ENCODE measurements at places on chromosomes 4 and X.

GRCh38 chr4:109691411-109691920 lies 11.8 kb downstream of the CASP6 start:
- no peak for DNase-seq

GRCh38 chr4:87934157-87934704 lies 41.3 kb upstream of the SPP1 start:
- DNase-seq = no peak

GRCh38 chr4:19562456-19562855 lies 689.2 kb upstream of the SLIT2 start:
- DNase-seq = no peak

- DNase-seq = no peak
Measured at GRCh38 chr4:84381759-84382158, 117.3 kb downstream of the NKX6-1 start.

GRCh38 chr4:22515888-22516541 lies at the start of gene ADGRA3:
TSS of gene ADGRA3 (minus strand) at chr4:22516066. CDS start at chr4:22515784, 282 bp downstream.
- no peak for DNase-seq

- no peak for DNase-seq
Measured at GRCh38 chr4:161869511-161869910, 294.3 kb downstream of the FSTL5 start.

DNA sequence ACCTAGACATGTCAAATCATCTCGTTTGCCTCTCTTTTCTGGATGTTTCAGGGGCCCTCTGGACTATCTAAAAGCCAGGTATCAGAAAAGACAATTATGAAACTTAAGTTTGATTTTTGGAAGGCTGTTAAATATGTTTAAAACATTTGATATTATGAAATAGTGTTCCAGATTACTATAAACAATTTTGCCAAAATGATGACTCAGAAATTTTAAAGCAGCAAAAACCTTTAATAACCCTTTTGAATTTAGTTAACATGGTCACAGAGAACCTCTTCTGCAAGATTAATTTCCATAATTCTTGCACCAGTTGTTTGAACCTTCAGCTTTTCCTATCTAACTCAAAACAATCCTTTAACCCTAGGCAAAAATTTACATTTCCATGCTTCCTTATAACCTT lies 18.8 kb upstream of the FAM47E start:
- DNase-seq = no peak

- DNase-seq = no peak
Measured at GRCh38 chrX:49992853-49993252, 70.5 kb downstream of the CLCN5 start.

GRCh38 chr4:77817304-77818072 lies 1.7 kb downstream of the CNOT6L start:
- no peak for DNase-seq

- DNase-seq = no peak
Measured at GRCh38 chr4:165756836-165757235, 116.2 kb upstream of the TLL1 start.

DNA sequence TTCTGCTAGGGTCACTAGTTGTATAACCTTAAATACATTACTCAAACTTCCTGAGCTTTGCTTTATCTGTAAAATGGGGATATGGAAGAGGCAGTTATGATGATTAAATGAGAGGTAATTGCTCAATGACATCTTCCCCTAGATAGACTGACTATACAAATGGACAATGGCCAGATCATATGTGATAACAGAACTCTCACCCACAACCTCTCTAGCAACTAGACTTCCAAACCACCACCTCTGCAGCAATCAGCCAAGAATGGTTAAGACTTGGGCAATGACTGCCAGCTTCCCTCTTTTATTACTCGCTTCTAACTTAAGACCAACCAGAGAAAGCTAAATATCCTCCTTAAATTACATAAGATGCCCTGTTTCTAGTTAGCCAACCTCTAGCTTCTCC lies 2.9 kb upstream of the SEPSECS start:
- peak; percentile 68 for DNase-seq

DNA sequence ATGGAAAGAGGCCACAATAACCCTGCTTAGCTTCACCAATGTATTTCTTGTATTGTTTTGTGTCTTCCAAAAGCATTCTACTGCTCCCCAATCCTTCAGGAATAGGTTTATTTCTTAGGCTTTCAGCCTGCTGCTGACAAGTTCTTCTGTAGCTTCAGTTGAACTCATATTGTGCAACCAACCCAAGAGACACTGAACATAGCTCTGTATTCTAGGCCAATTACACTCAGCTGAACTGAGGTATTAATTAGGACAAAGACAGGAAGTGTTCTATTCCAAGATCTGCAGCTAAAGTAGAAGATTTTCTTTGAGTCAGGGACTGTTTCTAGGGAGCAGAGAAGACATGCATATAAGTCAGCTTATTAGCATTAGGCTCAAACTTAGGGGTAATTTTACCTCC lies 151.8 kb downstream of the LHFPL1 start:
- no peak for DNase-seq

- peak; percentile 46 for DNase-seq
Measured at GRCh38 chrX:153924149-153924861, 1.8 kb downstream of the ARHGAP4 start.

DNA sequence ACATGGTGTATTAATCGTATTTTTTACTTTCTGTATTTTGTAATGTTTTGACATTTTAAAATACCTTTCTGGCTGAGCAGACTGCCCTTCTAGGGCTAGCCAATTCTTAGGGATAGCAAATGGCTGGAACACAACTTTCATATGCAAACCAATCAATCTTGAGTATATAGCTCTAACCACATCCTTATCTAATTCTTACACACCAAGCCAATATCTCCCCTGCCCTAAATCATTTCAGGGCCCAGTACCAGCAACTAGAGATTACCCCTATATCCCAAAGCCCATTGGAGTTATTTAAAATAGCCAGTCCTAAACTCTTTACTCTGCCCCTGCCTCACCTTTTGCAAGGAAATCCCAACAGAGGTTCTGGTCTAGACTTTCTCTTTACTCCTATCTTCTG lies 58.3 kb downstream of the INTS12 start:
- DNase-seq = no peak

DNA sequence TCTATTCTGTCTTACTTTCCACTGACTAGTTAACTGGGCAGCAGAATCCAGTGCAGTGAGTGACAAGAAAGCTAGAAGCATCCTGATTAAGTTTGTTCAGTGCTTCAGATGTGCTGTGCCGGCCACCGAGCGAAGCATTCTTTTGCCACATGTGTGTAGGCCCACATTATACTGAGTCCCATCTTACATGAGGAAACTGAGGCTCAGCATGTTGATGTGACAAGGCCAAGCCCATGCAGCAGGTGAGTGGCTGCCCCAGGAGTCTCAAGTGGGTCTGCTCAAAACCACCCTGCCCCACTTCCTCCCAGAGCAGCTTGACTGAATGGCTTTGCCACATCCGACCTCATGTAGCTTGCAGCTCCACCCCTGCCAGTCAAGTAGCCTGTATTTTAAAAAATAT lies 50.5 kb downstream of the RHOH start:
- DNase-seq = no peak

- DNase-seq = no peak
Measured at GRCh38 chr4:21835712-21836111, 112.9 kb downstream of the KCNIP4 start.

DNA sequence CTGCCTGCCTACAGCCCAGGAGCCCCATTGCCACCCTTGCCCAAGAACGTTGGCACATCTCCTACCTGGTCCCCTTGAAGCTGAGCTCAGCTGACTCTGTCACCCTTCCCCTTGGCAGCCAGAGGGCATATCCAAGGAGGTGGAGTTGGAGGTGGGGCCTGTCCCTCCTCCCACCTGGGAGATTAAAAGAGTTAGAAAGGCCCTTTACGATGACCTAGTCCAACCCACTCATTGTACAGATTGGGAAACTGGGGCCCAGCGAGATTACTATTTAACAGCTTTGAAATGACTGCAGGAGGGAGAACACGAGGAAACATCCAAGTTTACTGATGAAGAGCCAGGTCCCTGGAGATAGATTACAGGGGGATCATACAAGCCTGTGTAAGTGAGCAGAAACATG lies at the start of gene P2RY4:
Gene P2RY4 (minus strand): TSS at position 101 of the 400 bp plus-strand sequence. CDS start 580 bp downstream, outside the sequence.
- DNase-seq = no peak

DNA sequence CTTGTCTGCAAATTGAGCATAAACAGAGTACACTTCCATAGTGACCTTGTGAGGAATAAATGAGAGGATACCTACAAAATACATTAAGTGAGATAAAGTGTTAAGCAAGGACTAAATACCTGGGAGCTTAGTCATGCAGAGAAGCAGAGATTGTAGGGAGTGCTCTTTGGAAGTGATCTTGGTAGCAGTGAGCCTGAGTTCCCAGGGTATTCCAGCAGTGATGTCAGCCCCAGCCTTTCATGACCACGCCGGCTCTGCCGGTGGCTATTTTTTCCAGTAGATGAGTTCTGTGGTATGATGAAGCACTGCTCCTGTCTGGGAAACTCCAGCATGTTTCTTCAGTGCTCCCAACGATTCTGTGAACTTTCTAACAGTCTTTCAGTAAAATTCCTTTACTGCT lies 391.5 kb upstream of the IGFBP7 start:
- DNase-seq = no peak

DNA sequence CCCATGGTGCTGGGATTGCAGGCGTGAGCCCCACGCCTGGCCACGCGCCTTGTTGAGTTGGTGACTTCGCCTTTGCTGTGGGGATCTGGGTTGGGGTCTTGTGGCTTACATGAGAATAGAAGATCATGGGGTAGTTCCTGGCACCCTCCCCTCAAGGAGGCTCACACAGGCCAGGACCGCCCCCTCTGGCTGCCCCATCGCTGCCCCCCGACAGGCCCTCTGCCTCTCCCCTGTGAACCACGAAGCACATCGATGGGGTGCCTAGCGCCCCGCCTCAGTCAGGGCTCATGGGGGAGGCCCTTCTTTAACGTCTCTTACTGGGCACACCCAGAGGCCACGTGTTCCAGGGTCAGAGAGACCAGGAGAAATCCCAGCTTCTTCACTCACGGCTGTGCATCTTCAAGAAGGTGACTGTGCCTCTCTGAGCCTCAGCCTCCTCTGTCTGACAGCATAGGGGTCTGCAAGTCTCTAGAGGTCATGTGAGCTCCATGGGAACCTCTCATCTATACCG lies 23.6 kb upstream of the SPON2 start:
- DNase-seq = no peak

DNA sequence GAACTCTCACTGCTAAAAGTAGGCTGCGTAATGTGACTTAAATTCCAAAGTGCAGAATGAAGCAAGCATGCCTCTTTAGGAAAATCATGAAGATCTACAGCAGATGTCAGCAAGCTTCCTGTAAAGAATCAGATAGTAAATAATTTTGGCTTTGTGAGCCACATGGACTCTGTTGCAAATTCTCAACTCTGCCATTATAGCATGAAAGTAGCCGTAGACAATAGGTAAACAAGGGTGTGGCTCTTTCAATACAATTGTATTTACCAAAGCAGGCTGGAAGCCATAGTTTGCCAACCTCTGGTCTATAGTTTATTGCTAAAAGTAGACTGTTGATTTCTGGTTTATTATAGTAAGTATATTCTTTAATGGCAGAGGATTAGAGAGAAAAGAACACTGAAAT lies 80.3 kb upstream of the FAM9B start:
- DNase-seq = no peak

DNA sequence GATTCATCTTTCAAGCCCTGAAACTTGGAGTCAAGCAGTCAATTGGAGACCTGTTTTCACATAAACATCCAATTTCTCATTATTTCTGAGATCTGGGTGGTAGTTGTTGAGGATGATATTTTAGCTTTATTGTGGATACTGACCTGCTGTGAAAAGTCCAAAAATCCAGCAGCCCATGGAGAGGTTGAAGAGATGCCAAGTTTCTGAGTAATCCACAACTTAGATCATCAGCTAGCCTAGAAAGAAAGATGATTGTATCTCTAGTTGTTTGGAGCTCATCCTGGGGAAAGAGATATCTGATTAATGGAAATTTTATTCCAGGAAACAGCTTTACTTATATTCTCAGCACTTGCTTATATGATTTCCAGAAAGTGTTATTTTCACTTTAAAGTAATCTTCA lies 48.6 kb upstream of the DCX start:
- DNase-seq = no peak

Data from GF-D8 (cell line).